Activated CD4-positive, CD25-positive, alpha-beta regulatory T cell treated with anti-CD3 and anti-CD28 coated beads, Interleukin-2, amount 50 U/mL, for 24 hours (primary cell): ENCODE measurements at places on chromosomes 16 and 17.

GRCh38 chr16:991773-992172 lies 10.2 kb downstream of the SOX8 start:
- ATAC-seq = no peak

GRCh38 chr17:81802856-81803643 lies 900 bp upstream of the GCGR start:
- ATAC-seq = no peak

GRCh38 chr17:58375256-58375655 lies 23.3 kb upstream of the SUPT4H1 start:
- no peak for ATAC-seq

DNA sequence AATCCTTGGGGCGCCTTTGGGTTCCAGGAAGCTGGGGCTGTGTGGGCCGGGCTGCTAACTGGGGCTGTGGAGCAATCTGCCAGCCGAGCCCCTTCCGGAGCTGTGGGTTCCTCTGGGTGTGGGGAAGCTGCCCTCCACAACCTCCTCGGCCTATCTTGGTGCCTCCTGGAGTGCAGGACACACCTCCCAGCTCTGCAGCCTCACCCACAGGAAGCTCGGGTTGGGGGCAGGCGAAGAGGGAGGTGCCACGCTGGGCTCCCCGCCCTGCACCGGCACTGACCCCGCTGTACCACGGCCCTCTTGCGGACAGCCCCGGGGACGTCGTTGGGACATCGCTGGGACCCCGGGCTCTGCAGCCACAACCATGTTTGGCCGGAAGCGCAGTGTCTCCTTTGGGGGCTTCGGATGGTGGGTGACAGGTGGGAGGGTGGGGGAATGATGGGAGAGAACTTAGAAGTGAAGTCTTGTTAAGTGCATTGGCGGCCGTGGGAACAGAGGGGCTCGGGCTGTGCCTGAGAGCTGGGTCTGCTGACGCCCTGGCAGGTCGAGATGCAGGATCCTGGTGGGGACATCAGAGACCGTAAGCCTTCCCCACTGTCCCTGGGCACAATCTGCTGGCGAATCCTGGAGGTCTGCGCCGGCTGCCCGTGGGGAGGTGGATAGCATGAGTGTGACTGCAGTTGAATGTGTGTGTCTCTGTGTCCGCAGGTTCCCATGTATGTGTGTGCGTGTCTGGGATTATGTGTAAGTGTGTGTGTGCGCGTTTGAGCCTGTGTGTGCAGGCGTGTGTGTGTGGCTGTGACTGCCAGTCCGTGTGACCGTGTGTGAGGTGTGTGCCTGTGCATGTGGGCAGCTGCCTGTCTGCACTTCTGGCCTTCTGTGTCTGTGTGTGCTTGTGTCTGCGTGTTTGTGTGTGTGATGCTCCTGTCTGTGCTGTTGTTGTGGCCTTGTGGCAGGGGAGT lies at the start of gene RAP1GAP2:
Gene RAP1GAP2, plus strand, starts transcription at position 275 of the 962 bp plus-strand sequence. Its CDS starts 90 bp downstream, at position 365.
- ATAC-seq = peak; percentile 81

DNA sequence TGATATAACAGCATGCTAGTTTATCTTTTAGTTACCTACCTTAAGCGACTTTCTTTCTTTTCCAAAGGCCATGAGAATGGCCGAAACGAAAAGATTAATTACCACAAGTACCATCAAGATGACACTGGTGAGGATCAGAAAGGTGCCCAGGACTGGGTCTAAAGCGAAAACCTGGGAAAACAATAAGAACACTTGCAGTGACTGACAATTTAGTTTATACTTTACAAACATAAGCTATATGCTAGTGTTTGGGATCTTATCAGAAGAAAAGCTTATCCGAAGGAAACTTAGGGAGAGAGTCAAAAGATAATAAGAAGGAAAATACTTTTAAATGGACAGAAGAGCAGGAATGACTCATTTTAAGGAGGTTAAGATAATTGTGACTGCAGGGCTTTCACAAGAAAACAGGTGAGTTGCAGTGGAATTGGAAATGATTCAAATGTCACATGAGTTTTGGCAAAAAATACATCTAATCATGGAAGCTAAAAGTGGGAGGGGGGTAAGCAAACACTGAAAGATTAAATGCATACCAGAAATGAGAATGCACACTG lies 34.8 kb downstream of the IST1 start:
- ATAC-seq = no peak

DNA sequence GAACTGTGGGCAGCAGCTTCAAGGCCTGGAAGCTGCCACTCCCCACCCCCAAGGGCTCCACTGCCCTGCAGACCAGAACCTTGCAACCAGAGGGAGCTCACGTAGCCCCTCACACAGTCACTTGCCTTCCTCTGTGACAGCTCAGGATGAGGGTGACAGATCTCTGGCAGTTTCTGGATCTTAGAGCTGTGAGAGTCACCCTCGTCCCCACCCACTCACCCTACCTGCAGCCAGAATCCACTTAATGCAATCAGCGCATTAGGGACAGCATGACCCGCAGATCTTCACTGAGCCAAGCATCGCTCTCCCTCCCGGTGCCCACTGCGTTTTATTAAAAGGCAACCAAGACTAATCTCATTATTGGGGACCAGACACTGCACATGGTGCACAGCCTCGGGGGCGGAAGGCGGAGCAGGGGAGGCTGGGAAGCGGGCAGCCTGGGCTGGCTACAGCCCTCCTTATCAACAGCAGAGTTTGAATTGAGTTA lies 3.5 kb downstream of the CYB561 start:
- no peak for ATAC-seq

DNA sequence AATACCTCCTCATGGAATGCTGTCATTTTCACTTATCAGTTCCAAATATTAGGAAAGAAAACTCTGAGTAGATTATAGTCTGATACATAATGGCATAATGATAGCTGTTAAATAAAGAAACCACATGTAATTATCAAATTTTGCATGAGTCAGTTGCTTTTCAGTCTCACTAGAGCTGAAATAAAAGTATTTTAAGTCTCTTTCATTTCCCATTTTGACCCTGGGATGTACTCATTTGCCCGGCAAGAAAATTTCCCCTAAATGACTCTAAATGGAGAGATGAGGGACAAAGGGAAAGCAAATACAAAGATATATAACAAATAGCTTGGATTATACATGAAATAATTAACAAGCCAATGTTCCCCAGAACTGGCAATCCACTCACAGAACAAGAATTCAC lies 47.9 kb upstream of the CPHXL start:
- ATAC-seq = no peak

- ATAC-seq = no peak
Observed at GRCh38 chr17:64491994-64492393, 4.9 kb downstream of the POLG2 start.

DNA sequence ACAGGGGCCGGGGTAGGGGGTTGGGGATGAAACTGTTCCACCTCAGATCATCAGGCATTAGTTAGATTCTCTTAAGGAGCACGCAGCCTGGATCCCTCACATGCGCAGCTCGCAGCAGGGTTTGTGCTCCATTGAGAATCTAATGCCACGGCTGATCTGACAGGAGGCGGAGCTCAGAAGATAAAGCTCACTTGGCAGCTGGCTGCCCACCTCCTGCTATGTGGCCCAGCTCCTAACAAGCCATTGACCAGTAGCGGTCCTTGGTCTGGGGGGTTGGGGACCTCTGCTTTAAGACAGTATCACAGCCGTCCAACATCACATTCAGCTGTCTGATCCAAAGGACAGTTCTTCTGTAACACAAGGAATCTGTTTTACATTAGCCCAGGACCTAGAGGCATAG lies 62.5 kb downstream of the SLC39A11 start:
- no peak for ATAC-seq

DNA sequence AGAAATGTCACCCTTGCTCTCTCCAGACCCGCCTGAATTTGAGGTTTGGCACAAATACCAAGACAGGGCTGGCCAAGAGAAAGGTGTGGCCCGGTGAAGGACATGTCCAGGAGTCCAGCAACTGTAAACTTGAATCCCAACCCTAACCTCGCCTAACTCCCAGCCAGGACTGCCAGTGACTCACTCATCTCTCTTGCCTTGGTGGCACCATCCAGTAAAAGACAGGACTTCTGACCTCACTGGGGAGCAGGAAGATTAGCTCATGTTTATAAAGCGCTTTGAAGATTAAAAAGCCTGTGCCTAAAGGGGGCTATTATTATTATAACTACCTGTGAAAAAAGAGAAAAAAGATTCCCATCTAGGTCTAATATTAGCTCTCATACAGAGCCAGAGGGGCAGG lies 335.3 kb downstream of the SOX9 start:
- no peak for ATAC-seq

- peak; percentile 23 for ATAC-seq
Observed at GRCh38 chr17:81870131-81870980, 781 bp downstream of the ARHGDIA start.

DNA sequence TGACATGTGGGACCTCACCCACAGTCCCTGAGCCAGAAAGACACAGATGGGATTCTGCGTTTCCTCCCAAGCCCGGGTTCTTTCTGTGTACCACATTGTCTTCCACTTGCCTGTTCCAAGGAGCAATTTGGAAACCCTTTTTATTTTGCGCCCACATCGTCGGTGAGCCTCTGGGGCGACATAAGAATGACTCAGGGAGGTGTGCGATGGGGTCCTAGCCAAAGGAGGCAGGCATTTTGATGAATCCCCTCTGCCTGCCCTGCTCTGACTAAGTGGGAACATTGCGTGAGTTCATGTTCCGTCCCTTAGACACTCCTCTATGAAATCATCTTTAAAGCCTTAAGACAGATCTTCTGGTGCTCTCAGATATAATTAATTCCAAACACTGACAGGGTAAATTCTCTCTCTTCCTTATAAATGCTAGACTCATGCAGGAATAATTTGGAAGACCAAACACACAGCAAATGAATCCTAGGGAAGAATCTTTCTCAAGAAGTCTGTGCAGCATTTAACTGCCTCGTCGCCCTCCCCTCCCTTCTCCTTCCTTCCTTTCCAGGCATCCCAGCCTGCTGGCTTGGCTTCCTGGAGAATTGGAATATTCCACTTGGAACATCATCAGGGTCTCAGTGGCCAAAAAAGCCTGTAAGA lies 52.7 kb upstream of the FOXF1 start:
- ATAC-seq = no peak
